Thoracic aorta (tissue), 2 donors: ENCODE measurements at places on chromosomes 2 and 18. TPM values are rescaled to one million over a fixed set of nuclear protein-coding genes. Genes with fewer than 3 reads are reported as not detected.

- DNase-seq = no peak
These were observed 136.1 kb downstream of the DNAH6 start for GRCh38 chr2:84652431-84652830.

GRCh38 chr2:150513647-150514046 is 26.2 kb upstream of the RND3 start:
- no peak for DNase-seq

CHPF gene
- total RNA-seq = 269 TPM

ATIC gene
- 30.2 TPM for total RNA-seq

GRCh38 chr2:193581807-193582206 is 1387.1 kb upstream of the TMEFF2 start:
- DNase-seq = no peak

GRHL1 gene
- total RNA-seq = 0.41 TPM

- DNase-seq = no peak
These were observed 5.2 kb upstream of the EHD3 start for GRCh38 chr2:31228717-31229116.

NEUROD1 gene
- not detected for total RNA-seq

- DNase-seq = no peak
These were observed 617.3 kb upstream of the ZEB2 start for GRCh38 chr2:145137211-145137610.

GRCh38 chr2:9897331-9897737 is 54.1 kb downstream of the TAF1B start:
- peak; percentile 52 for DNase-seq

DNA sequence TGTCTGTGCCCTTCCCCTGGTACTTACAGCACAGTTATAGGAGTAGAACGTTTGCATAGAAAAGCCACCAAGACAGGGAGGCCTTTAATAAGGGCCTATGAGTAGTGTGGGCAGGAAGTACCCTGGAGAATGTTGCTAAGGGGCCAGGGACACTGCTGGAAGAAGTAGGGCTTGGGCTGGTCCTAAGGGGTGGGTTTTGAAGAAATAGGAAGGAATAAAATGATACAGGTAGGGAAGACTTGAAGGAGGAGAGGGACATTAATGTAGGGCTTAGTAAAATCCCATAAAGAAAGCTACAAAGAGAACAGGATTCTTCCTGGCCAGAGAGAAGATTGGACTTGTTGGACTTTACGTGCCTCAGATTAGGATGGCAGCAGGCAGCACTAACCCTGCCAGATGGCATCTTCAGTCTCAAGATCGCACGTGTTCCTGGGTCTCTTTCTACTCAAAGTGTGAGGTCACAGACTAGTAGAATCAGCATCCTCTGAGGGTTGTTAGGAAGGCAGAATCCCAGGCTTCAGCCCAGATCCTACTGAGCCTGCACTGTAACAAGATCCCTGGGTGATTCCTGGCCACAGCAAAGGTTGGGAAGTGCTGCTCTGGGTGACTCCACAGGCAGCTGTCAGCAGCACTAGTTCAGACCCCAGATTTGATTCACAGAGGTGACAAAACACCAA is 39.2 kb downstream of the EPAS1 start:
- DNase-seq = no peak

ROCK1 gene
- 108 TPM for total RNA-seq

GRCh38 chr2:76180676-76181075 is 470.0 kb upstream of the GCFC2 start:
- no peak for DNase-seq

GRCh38 chr18:44031063-44031462 is 649.6 kb upstream of the SETBP1 start:
- DNase-seq = no peak

DNA sequence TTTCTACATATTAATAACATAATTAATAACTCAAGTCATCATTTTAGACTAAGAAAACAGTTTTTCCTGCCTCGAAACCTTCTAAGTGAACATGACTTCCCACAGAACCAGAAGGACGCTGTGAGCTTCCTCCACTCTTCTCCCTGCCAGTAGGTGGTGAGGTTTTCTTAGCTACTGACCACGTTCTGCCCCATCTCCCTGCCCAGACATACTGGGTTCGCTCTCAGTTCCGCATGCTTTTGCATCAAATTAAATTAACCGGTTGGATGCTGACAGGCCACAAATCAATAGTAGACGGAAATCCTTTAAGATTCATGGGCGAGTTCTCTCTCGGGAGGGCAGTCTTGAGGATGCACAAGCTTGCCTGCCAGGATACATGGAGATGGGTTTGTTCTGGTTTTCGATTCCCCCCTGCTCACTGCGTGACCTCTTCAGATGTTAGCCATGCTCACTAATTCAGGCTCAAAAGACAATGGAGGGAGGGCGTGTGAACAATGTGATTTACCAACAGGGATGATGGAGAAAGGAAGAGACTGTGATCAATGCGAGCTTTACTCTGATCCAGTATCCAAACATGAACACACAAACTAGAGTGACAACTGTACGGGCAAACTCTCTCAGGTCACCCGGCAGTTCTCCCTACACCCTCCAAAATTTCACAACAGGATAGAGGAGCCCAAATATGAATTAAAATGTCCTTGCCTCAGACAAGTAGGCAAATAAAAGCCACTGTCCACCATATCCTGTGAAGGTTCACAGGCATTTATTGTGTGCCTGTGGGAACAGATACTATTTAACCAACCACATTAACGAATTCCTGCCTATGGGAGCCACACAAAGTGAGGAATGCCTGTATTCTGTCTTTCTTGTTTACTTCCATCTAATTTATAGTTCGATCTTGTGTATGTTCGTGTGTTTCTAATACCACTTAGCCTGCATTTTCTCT is 375.7 kb downstream of the EIPR1 start:
- no peak for DNase-seq

LYG2 gene
- total RNA-seq = not detected

DNA sequence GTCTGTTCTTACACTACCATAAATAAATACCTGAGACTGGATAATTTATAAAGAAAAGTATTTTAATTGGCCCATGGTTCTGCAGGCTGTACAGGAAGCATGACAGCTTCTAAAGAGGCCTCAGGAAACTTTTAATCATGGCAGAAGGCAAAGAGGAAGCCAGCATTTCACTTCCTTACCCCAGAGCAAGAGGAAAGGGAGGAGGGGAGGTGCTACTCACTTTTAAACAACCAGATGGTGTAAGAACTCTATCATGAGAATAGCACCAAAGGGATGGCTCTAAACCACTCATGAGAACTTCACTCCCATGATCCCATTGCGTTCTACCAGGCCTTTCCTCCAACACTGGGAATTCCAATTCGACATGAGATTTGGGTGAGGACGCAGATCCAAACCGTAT is 344.4 kb upstream of the SLC39A10 start:
- DNase-seq = no peak

EFEMP1 gene
- 1,782 TPM for total RNA-seq

GRCh38 chr2:197011021-197011417 is 84.5 kb upstream of the PGAP1 start:
- no peak for DNase-seq

CASP8 gene
- 11.5 TPM for total RNA-seq

- DNase-seq = no peak
These were observed 43.2 kb downstream of the PSD4 start for GRCh38 chr2:113216891-113217454.

CCDC93 gene
- total RNA-seq = 11.0 TPM

GRCh38 chr2:188765522-188766470 is 208.4 kb upstream of the COL3A1 start:
- no peak for DNase-seq

DNA sequence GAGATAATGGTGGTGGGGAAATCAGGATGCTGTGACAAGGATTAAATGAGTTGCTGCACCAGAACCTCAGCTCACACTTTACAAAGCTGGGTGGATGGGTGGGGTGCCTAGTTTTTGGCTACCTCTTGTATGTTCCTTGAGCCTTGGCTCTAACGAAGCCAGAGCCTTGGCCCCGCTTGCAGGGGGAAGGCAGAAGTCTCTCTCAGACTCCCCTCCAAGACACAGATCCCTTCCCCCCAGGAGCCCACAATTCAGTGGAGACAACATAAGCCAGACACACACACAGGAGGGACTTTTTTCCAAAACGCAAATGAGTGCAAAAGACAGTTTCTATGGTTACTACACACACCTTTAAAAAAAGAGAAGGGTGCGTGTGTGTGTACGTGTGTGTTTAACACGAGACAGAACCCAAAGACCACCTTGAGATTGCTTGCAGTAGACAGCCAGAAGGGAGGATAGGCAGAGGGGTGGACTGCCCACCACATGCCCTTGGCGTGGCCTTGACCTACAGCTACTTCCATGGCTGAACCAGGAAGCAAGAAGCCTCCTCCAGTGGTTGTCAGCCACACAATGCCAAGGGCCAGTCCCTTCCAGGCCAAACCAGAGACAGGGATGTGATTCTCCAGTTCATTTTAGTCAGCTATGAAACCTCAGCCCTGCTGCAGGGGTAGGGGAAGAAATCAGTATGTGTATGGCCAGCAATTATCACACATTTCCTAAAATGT is 70.3 kb downstream of the BCL2L11 start:
- DNase-seq = no peak

DNA sequence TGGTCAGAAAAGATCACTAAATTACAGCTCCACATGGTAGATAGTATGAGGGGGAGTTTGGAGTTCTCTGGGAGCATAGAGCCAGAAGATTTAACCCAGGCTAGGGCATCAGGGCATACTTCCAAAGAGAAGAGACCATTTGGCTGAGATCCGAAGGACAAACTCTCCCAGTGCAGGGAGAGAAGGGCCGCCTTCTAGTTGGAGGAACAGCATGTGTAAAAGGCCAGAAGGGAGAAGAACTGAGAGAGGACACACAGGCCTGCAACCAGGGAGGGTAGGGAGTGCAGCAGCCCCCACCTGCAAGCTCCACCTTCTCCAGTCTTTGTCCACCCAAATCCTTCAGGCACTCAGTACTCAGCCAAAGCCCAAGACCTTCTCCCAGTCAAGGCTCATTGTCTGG is 182.0 kb downstream of the GFPT1 start:
- DNase-seq = no peak

- no peak for DNase-seq
These were observed 52.8 kb upstream of the EPB41L3 start for GRCh38 chr18:5596585-5596984.

GRCh38 chr2:71850306-71850801 is 297.3 kb downstream of the CYP26B1 start:
- DNase-seq = peak; percentile 37

SMCHD1 gene
- total RNA-seq = 73.8 TPM

DNA sequence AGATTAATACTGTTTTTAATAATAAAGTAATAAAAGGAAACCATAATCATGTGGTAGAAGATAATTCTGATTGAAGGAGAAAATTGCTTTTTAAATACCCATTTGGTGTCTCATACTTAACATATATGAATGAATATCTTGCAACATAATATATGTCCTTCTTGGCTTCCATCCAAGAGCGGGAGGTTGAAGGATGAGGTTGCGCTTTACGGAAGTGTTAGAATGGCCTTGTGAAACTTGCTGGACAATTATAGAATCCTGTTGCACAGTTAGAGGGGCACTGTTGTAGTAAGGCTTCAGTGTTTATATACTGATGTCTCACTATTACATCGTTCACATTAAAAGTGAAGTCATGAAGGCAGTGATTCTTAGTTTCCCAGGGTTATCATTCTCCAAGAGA is 9.4 kb downstream of the INSIG2 start:
- DNase-seq = no peak

GRCh38 chr2:117814417-117815264 is at the start of gene DDX18:
Gene DDX18, plus strand, starts transcription at chr2:117814691. Its CDS starts 87 bp downstream, at chr2:117814778.
- DNase-seq = peak; percentile 84

- no peak for DNase-seq
These were observed 89.8 kb upstream of the SP3 start for GRCh38 chr2:174054926-174055325.

GRCh38 chr2:106956879-106957278 is 70.9 kb upstream of the ST6GAL2 start:
- no peak for DNase-seq

SULT1C3 gene
- total RNA-seq = not detected

- DNase-seq = no peak
These were observed 21.2 kb downstream of the TRIB2 start for GRCh38 chr2:12737738-12738485.

DNA sequence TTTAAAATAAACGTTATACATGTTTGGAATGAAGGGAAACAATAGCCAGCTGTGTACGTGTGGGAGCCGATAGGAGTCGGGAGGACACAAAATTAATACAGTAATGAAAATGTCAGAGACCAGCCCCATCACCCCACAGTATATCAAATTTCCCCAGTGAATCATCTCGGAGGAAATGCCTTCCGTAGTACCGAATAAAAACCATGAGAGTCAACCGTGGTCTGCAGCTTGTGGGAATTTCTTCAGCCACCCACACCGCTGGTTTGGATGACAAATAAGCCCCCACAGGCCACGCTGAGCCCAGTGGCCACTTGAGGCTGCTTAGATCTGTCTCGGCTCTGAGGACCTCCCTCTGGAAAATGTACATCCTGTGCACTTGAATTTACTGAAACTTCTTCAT is 133.7 kb downstream of the COL6A3 start:
- no peak for DNase-seq

DNA sequence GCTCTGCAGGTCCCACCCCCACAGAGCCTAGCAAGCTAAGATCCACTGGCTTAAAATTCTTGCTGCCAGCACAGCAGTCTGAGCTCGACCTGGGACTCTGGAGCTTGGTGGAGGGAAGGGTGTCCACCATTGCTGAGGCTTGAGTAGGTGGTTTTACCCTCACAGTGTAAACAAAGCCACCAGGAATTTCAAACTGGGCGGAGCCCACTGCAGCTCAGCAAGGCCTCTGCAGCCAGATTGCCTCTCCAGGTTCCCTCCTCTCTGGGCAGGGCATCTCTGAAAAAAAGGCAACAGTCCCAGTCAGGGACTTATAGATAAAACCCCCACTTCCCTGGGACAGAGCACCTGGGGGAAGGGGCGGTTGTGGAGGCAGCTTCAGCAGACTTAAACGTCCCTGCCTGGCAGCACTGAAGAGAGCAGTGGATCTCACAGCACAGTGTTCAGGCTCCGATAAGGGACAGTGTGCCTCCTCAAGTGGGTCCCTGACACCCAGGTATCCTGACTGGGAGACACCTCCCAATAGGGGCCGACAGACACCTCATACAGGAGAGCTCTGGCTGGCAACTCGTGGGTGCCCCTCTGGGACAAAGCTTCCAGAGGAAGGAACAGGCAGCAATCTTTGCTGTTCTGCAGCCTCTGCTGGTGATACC is 20.0 kb upstream of the NEMP2 start:
- DNase-seq = no peak

SLC4A3 gene
- total RNA-seq = 6.5 TPM

PLGLB1 gene
- 2.0 TPM for total RNA-seq

RGPD4 gene
- total RNA-seq = not detected

DNA sequence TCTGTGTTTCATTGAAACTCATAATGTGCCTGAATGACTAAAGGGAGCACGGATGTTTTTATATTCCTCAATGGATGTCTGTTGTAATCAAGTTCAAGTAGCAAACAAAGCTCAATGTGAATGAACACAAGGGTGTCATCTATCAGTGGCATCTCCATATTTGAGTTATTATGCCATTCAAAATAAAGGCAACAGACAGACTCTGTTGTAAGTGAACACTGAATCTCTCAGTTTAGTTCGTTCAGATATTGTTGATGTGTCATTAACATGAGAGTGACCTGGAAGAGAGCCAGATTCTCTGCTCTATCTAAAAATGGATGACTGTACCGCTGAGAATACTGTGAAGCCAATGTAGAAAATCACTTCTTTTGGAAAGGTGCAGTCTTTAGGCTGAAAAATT is 118.7 kb downstream of the NUP35 start:
- DNase-seq = no peak

- no peak for DNase-seq
These were observed 27.2 kb downstream of the ST6GAL2 start for GRCh38 chr2:106858810-106859209.

SPDYA gene
- total RNA-seq = 3.0 TPM

GRCh38 chr2:157848213-157848612 is 27.9 kb downstream of the ACVR1 start:
- DNase-seq = no peak
